Activated gamma-delta T cell treated with Interleukin-2 at 50 U/mL for 16 hours (primary cell): ENCODE measurements at places on chromosomes 2 and 18.

DNA sequence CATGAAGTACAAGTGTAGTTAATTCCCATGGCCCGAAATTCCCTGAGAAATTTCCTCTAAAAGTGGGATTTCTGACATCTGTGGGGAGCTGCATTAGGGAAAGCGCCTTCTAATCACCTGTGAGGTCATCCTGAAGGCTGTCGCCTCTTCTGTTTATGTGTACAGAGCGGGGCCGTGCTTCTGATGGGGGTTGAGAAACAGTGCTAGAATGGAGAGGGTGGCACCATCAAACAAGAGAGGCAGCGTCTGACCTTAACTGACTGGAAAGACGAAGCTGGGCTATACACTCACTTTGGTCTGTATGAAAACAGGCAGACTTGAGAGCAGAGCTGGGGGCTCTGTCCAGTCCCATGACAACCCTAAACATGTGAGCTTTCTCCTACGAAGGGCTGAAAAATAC lies 44.2 kb upstream of the DNMT3A start:
- no peak for DNase-seq

- no peak for DNase-seq
Observed at GRCh38 chr2:220935789-220936321, 636.2 kb downstream of the EPHA4 start.

DNA sequence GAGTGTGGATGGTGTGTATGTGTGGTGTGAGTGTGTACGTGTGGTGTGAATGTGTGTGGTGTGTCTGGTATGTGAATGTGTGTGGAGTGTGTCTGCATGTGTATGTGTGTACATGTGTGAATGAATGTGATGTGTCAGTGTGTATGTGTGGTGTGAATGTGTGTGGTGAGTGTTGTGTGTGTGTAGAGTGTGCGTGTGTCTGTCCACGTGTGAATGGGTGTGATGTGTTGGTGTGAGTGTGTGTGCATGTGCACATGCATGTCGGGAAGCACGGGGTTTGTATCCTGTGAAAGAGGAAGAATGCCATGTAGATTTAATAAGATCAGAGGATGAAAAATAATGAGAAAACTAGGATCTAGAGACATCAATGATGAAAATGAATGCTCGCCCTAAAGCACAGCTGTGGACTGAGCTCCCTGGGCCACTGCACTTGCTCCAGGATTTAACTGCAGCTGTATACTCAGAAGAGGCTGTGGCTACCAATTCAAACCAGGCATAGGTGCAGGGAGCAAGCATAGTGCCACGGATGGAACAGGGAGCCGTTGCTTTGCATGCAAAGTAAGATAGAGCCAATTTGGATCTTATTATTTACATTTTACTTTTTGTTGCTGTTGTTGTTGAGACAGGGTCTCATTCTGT lies 122.7 kb downstream of the DOCK10 start:
- no peak for DNase-seq

DNA sequence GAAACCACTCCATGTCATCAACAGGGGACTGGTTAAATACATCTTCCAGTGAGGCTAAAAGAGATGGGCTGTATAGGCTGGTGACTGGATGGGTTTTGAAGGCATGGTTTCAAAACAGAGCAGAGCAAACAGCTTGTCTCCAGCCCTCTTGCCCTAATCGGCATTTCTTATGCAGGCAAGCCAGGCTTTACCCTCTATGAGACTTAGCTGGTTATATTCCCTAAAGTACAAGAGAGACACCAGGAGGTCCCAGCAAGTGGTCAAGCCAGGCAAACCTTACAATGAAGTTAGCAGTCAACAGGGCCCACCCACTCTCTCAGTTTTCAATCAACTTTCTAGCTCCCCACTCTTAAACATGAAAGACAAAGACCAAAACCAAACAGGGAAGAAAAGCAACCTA lies 19.0 kb downstream of the OSBPL1A start:
- DNase-seq: no peak

DNA sequence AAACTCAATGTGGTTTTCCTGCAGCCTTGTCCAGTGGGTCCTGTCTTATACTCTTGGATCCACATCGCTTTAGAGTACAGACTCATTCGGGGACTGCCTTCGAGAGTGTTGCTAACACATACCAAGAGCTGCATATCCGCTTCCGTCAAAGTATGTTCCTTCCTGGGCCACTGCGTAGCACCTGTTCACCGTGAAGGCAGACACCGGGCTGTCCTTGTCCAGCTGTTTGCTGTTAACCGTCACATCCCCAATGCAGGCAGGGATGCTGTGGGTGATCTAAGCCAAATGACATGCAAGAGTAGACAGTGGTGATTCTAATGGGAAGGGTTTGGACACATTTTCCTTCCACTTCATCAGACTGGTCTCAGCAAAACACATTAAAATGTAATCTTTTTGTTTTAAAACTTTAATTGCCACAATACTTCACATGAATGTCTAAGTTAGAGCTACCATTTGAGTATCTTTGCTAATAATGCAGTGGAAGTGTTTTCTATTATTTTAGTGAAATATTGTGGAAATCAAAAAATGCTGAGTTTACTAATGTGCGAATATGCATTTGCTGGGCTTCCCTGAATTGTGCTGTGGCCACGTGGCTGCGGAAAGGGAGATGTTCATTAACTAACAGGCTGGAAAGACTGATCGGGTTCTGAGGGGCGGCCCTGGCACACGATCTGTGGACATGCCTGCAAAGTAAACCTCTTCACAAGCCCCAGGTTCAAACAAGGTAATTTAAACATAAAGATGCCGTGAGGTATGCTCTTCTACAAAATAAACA lies 169.1 kb downstream of the LAMA1 start:
- no peak for DNase-seq

GRCh38 chr2:201631041-201631440 lies 12.3 kb downstream of the TMEM237 start:
- no peak for DNase-seq

- DNase-seq: no peak
Observed at GRCh38 chr2:104804148-104804890, 49.6 kb upstream of the POU3F3 start.

DNA sequence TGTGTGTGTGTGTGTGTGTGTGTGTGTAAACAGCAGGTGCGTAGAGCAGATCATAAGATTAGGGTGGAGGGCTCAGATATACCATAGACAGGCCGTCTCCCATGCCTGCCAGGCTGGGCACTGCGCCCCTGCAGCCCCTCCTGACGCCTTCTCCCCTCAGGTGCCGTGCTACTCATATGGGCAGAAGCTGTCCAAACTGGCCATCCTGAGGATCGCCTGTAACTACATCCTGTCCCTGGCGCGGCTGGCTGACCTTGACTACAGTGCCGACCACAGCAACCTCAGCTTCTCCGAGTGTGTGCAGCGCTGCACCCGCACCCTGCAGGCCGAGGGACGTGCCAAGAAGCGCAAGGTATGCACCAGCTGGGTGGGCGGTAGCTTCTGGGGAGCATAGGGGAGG lies 10.0 kb downstream of the ATOH8 start:
- no peak for DNase-seq

DNA sequence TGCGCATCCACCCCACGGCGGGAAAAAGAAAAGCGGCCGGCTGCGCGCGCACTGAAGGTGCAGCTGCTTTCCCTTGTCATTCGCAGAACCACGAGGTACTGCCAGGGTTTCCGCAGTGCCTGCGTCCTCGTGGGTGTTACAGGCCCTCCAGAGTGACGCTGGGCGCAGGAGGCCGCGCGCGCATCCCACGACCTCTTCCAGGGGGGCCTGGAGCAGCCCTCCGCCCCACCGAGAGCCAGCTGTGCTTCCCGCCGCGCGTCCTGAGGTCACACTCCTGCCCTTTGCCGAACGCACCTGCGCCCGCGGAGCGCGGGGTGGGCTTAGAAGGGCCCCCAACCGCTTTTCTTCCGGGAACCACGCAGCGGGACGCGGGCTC lies 378 bp upstream of the IAH1 start:
- peak; percentile 64 for DNase-seq

DNA sequence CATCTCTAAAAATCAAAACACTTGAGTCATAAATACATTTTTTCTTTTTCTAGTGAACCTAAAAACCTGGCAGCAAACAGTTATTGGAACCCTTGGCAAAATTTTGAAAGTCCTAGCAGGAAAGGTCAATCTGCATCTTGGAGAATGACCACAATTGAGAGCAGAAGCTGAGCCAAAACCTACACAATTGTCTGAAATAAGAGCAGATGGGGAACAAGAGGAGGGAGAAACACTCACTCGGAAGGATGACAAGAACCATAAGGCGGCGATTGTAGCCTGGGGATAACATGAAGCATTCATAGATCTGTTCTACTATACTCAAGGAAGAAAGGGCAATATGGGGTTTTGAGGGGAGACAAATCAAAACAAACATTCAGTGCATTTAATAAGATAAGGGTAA lies 117.0 kb downstream of the CHN1 start:
- DNase-seq: no peak

- no peak for DNase-seq
Observed at GRCh38 chr2:166404831-166405568, 29.3 kb upstream of the SCN9A start.

DNA sequence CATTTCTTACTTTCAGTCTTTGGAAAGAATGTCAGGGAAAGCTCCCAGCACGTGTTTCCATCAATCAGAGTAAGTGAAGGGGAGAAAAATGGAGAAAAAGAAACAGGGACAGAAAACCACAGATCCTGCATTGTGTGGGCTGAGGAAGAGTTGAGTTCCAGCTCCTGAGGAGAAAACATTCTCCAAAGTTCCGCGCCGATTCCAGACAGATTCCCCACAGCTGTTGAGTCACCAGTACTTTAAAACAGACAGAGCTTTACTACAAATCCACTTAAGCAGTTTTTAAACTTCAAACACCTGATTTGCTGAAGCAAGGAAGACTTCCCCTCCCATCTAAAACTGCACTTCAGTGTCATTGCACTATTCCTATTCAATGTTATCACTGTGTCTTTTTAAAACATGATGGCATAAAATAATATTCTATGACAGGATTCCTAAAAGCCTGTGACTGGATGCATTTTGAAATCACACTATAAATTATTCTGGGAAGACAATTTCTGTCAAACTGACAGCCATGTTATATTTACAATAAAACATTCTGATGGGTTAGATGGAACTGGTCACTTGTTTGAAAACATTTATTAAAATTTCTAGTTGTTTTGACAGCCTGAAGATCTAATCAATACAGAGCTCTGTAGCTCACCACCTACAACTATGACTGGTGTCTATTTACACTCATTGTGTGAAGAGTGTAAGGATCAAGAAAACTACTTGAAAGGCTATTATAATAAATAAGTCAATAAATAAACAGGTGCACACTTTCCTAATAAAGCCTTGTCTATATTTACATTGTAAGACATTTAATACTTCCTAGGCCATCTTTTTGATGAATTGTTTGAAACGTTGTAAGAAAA lies 40.9 kb downstream of the TCF4 start:
- no peak for DNase-seq

DNA sequence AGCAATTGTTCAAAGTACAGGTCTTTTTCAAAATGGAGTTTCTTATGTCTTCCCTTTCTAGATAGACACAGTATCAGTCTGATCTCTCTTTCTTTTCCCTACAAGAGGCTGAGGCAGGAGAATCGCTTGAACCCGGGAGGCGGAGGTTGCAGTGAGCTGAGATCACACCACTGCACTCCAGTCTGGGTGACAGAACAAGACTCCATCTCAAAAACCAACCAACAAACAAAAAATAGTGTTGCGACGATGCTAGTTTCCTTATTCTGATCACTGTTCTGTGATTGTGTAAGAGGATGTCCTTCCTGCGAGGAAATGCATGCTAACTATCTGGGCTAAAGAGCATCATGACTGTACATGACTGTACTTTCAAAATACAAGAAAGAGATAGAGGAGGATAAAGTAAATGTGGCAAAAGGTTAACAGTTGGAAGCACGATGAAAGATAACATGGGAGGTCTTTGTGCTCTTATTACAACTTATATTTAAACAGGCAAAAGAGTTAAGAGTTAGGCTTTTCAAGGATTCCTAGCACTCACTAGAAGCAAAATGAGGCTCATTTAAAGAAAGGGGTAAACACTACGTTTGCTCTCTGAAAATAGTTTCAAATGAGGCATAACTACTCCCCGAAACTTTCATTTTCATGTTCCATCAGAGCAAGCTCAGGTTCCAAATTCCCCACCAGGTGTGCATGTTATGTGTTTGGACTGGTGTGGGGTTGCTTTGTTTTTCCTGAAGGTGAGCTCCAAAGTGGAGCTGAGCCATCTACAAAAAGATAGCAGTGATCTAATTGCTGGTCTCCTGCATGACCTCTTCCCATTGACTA lies 23.8 kb downstream of the SOWAHC start:
- no peak for DNase-seq

- DNase-seq: no peak
Observed at GRCh38 chr2:160952464-160953254, 207.6 kb upstream of the TANK start.

GRCh38 chr18:70377857-70378701 lies 89.2 kb downstream of the SOCS6 start:
- no peak for DNase-seq

DNA sequence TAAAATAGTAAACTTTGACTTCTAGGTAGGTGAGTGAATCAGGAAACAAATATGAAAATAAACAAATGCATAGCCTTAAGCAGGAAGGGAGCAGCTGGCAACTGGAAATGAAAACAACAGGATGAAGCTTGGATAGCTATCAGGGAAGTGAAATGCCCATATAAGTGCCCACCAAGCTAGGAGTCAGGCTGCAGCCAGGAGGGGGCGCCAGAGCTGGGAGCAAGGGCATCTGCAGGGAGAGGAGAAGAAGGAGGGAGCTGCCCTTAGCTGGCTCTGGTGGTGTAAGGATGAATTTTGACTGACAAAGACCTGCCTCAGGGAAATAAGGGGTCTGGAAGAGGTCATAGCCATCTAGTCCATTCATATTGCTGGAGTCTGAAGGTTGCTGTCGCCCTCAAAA lies 298.3 kb downstream of the TDRD15 start:
- no peak for DNase-seq

DNA sequence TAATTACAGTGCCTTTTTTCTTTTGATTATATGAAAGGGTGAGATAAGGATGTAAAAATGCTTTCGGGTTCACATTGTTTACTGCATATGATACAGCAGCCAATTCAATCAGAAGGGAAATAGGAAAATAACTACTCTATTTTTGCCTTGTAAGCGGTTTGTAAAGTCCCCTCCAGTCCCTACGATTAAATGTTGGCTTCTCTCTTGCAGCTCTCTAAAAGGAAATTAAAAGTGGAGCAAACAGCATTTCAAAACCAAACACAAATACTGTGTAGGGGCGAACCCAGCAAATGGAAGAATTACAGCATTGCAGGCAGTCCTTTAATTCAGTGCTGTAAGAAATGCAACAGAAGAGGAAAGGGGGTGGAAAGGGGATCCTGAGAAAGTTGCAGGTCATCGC lies 18.9 kb downstream of the LYPD6B start:
- DNase-seq: no peak

GRCh38 chr2:37656512-37657423 lies 14.7 kb downstream of the CDC42EP3 start:
- no peak for DNase-seq
